ENCODE measurements at places on chromosomes 2 and 18. TPM values are rescaled to one million over a fixed set of nuclear protein-coding genes. Genes with fewer than 3 reads are reported as not detected.

DNA sequence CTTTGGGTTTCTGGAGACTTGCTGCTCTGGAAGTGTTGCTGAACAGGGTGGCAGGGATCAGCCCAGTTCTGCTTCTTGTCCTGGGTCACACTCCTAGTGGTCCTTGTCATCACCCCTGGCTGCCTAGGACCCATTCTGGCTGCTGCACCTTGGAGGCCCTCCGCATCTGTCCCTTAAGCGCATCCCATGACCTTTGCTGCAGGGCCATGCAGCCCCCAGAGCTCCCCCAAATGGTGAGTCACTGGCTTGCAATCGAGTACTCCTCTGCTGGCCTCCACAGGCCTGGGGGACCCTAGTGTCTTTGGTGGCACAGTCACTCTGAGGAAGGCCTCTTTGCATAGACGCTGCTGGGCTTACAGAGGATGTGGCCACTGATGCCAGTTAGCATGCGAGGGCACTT lies 188.5 kb downstream of the ASB1 start:
- H3K27ac ChIP-seq: no peak overlapping the region
- H3K4me3 ChIP-seq: no peak overlapping the region
- no peak for DNase-seq
- H3K27me3 ChIP-seq: no peaks in the 10 kb centered on the region

GRCh38 chr2:151106805-151107506 lies 154.7 kb downstream of the RBM43 start:
- no peak overlapping the region for H3K27ac ChIP-seq
- no peaks in the 10 kb centered on the region for H3K36me3 ChIP-seq
- no peaks in the 10 kb centered on the region for H3K27me3 ChIP-seq
- H3K4me3 ChIP-seq: no peak overlapping the region

DNA sequence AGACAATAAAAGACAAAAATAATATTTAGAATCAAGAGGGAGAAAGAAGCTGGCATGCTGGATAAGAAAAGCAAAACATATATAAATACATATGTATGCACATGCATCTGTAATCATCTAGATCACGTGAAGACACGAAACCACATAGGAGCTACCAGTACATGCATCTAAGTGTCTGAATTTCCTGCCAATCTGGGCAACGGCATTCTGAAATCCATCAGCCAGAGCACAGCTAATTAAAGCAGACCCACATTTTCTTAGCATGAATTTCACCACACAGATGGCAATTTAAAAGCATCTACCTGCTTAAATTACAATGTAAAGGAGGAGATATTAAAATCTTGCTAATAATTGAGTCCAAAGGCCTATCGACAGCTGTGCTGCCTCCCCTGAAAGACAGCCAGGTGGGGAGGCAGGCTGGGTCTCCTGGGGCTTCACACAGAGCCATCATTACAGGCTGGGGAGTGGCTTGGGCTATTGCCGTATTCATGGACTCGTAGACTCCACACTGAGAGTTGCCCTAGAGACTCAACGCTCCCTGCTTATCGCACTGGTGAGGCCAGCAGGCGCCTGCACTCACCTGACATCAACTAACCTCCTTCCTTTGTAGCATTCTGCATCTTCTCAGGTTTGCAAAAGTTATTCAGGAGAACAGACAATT lies 272.5 kb upstream of the PXDN start:
- H3K27ac ChIP-seq: no peak overlapping the region
- no peaks in the 10 kb centered on the region for H3K4me1 ChIP-seq
- H3K36me3 ChIP-seq: no peaks in the 10 kb centered on the region
- H3K4me3 ChIP-seq: no peak overlapping the region

Gene TAF4B
- 2.4 TPM for total RNA-seq

DNA sequence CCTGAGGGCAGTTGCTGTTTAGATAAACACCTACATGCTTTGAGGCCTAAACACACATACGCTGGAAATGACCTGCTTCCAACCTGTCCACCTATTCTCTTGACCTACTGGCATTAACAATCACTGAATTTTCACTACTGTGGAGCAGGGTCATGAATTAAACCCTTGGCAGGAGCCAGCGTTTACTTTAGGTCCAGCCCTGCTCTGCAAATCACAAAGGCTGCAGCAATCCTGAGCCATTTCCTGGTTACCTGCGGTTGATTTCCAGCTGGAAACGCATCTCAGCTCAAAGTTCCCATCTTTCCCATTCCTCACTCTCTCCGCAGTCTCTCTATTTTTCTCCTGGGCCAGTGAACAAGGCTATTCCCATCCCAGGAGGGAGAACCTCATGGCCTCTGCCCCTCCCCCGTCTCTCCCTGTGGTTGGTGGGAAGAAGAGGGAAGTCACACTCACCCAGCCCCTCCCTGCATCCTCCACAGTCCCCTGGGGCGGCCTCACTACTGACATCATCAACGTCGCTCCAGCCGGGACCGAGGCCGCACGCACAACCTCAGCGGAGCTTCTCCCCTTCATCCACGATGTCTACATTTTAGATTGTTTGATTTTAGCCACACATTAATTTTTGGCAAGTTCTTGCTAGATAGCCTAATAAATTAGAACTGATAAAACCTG lies 84.5 kb upstream of the SNTG2 start:
- H3K4me1 ChIP-seq: peaks cover 4% of the 10 kb centered on the region
- no peak for DNase-seq
- H3K4me3 ChIP-seq: no peak overlapping the region
- no peak overlapping the region for H3K27ac ChIP-seq
- no peaks in the 10 kb centered on the region for H3K36me3 ChIP-seq

DNA sequence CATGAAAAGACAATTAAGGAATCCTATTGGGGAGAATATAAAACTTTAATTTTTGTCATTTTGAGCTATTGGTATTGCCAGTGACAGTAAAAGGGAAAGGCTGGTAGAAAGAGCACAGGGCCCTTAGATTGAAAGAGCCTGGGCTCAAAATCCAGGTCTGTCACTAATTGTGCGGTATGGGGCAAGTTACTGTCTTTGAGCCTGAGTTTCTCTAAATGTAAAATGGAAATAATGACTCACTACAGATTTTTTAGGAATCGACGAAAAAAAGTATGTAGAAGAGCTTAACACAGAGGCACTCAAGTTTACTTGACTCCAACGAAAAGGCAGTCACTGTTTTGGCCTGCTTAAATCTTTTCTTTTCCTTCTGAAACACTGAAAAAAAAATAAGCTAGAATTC lies 7.0 kb downstream of the NDUFV2 start:
- DNase-seq: no peak
- no peak overlapping the region for H3K27ac ChIP-seq
- H3K4me3 ChIP-seq: no peak overlapping the region
- H3K27me3 ChIP-seq: no peaks in the 10 kb centered on the region
- peaks cover 70% of the 10 kb centered on the region for H3K4me1 ChIP-seq

GRCh38 chr2:61011678-61012077 lies 5.8 kb upstream of the PEX13 start:
- DNase-seq: no peak
- H3K27ac ChIP-seq: no peak overlapping the region
- no peaks in the 10 kb centered on the region for H3K4me1 ChIP-seq
- no peak overlapping the region for H3K4me3 ChIP-seq
- no peaks in the 10 kb centered on the region for H3K36me3 ChIP-seq

GRCh38 chr2:151840216-151841046 lies 12.2 kb upstream of the ARL5A start:
- H3K4me3 ChIP-seq: no peak overlapping the region
- no peak overlapping the region for H3K27ac ChIP-seq
- no peak for DNase-seq
- H3K4me1 ChIP-seq: peaks cover 26% of the 10 kb centered on the region
- no peaks in the 10 kb centered on the region for H3K27me3 ChIP-seq
- H3K36me3 ChIP-seq: no peaks in the 10 kb centered on the region

GRCh38 chr2:229805559-229805958 lies 91.2 kb upstream of the DNER start:
- no peaks in the 10 kb centered on the region for H3K27me3 ChIP-seq
- no peak overlapping the region for H3K4me3 ChIP-seq
- no peaks in the 10 kb centered on the region for H3K4me1 ChIP-seq
- H3K36me3 ChIP-seq: peaks cover 70% of the 10 kb centered on the region
- H3K27ac ChIP-seq: no peak overlapping the region

Gene SGPP2
- total RNA-seq: 2.1 TPM

Measured in right atrium auricular region (tissue), 2 donors.